Mammary epithelial cell (primary cell): ENCODE measurements at places on chromosomes 6 and 20. TPM values are rescaled to one million over a fixed set of nuclear protein-coding genes. Genes with fewer than 3 reads are reported as not detected.

Gene MYCT1
- polyA plus RNA-seq = not detected

Gene RBPJL
- polyA plus RNA-seq = not detected

DNA sequence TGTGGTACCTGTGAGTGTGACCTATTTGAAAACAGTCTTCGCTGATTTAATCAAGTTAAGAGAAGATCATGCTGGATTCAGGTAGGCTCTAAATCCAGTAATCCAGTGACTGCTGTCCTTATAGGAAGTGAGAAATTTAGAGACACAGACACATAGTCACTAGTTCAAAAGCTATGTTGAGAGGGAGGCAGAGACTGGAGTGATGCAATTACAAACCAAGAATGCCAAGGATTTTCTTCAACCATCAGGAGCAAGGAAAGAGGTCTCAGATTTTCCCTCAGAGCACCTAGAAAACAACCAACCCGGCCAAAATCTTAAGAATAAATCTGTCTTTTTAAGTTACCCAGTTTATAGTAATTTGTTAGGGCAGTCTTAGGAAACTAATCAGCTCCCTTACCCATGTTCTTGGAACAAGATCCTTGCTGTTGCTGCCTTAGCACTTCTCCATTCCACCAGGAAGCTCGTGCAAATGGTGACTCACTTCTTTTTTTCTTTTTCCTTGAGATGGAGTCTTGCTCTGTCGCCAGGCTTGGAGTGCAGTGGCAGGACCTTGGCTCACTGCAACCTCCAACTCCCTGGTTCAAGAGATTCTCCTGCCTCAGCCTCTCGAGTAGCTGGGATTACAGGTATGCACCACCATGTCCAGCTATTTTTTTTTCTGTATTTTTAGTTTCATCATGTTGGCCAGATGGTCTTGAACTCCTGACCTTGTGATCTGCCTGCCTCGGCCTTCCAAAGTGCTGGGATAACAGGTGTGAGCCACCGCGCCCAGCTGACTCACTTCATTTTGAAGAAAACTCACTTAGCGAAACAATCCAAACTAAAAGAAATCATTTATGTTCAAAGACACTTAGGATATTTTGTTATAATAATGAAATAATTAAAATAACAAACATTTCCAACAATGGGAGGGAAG lies 34.4 kb upstream of the ZNF184 start:
- DNase-seq = no peak

- DNase-seq = no peak
Observed at GRCh38 chr6:40194447-40195170, 260.3 kb upstream of the MOCS1 start.

DNA sequence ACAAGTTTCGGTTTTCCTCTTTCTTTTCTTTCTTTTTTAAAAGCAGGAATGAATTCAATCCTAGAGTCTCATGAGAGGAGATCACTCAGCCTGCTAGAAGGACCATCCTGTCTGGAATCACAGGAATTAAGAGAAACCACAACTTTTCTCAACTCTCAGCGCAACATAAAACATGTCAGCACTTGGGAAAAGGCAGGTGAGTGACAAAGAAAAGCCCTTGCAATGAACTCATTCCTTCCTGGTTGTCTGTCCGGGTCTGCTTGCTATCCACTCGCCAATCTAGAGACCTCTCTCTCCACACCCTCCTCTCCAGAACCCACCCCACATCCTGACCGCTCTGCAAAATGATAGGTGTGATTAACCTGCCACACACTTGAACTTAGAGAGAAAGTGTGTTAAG lies 253.8 kb downstream of the LY86 start:
- DNase-seq = peak; percentile 52

- no peak for DNase-seq
Observed at GRCh38 chr6:70456735-70457134, 43.4 kb downstream of the FAM135A start.

GRCh38 chr20:17610566-17611289 lies 40.9 kb downstream of the DSTN start:
- DNase-seq = peak; percentile 32

DNA sequence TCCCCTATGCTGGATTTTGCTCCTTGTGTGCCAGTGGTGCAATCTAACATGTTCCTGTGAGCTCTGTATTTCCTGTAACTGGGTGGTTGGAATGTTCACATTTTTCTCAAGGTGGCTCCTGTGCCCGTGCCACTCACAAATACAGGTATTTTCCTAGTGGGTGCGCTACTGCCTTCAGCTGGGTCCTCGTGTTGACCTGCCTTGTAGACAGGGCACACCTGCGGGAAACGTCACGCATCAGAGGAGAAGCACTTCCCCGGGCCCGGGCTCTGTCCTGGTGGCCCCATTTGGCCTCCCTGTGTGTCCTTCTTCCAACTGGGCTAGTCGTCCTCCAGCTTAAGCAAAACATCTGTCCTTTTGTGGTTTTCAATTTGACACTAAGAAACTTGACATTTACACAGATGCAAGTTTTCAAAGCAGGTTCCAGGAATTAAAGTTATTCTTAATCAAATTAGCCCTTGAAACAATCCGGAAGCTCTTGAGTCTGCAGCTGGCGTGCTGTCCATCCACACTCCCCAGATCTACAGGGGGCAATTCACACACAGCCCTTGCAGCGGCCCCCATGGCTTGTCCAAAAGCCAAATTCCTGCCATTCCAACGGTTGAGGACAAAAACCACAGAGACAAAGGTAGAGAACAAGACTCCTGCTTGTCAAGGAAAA lies 275.1 kb downstream of the CDC5L start:
- no peak for DNase-seq

DNA sequence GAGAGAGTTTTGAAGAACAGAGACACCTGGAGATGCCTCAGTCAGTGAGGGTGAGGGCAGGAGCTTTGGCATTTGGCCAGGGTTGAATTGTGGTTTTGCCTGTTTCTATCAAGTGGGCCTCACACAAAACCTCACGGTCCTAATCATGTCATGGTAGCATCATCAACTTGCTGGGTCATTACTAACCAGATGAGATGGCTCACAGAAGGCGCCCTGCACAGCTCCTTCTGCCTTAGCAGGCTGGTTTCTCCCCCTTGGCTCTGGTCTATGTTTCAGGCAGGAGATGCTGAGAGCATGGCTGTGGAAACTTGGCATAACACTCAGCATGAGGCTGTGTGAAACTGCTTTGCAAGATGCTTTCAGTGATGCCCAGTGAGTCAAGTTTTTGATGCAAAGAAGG lies 99.3 kb downstream of the LRRC1 start:
- DNase-seq = peak; percentile 79

GRCh38 chr6:149716181-149716963 lies 1.5 kb downstream of the LATS1 start:
- DNase-seq = peak; percentile 31

DNA sequence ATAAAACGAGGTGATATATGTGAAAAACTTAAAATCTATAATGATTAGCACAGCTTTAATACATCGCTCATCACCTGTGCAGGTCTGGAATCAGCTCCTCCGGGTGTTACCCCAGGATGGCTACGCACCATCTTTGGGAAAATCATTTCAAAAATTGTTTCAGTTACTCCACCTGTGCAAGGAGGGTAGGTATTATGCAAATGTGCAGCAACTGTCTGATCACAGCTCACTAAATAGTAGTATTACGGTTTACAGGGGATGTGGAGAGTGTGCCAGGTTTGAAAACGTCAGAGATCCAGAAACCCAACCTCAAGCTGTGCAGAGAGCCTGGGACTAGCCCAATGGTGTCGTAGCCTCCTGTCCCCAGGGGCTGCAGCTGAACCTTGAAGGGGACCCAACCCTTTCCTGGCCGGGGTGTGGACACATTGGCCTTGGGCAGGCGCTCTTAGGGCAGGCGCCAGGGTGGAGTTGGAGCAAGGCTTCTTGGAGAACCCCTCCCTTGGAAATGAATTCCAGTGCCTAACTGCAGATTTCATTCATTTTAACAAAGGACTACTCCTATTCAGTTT lies 24.2 kb upstream of the SGK1 start:
- no peak for DNase-seq

GRCh38 chr6:133768656-133769295 lies 120.1 kb upstream of the TCF21 start:
- peak; percentile 60 for DNase-seq

GRCh38 chr20:13340088-13340487 lies 119.0 kb downstream of the ISM1 start:
- peak; percentile 17 for DNase-seq

GRCh38 chr6:50831186-50831585 lies 12.5 kb downstream of the TFAP2B start:
- DNase-seq = no peak
